Mesothelial cell of epicardium (in vitro differentiated cells): ENCODE measurements at places on chromosomes 2 and 18.

DNA sequence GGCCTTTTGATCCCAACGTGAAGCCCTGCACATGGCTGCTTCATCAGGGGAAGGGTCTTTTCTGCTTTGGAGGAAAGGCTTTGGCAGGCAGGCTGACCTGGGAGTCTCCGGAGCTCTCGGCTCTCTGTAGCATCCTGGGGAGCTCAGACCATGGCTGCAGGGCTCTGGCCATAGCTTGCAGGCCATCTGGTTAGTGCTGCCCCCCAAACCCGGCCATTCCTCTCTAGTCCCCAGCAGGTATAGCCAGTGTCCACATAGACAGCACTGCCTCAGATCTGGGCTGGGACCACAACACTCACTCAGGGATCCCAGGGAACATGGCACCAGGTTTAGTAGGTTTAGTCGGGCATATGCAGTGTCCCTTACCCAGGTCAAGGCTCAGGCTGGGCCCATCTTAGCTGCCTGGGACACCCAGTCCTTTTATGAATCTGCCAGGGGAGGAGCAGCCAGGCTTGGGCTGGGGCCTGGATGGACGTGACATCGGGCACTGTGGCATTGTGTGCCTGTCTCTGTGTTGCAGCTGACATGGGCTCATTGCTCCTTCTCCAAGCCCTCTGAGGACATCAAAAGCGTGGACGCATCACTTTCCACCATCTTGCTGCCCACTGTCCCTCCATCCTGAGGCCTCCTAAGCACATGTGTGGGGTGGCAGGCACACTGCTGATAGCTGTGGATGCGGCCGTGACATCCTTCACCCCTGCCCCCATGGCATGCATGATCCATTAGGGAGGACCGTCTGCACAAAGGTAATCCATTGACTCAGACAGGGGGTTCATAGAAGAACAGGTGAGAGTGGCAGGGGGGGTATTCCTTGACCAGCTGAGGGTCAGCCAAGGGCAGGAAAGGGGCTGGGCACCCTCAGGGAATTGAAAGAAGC, 19.2 kb upstream of the GPR35 start:
- DNase-seq, result no peak
- no peak overlapping the region for H3K4me3 ChIP-seq
- no peak overlapping the region for H3K27ac ChIP-seq
- no peaks in the 10 kb centered on the region for H3K27me3 ChIP-seq

- peak overlapping the region; percentile 90 for H3K27ac ChIP-seq
- no peak for DNase-seq
- no peak overlapping the region for H3K4me3 ChIP-seq
- peaks cover 1% of the 10 kb centered on the region for H3K36me3 ChIP-seq
- H3K27me3 ChIP-seq, result no peaks in the 10 kb centered on the region
- peaks cover 50% of the 10 kb centered on the region for H3K4me1 ChIP-seq
Measured at GRCh38 chr2:39399570-39399969, 37.5 kb downstream of the MAP4K3 start.

- no peaks in the 10 kb centered on the region for H3K36me3 ChIP-seq
- H3K4me3 ChIP-seq, result no peak overlapping the region
- no peaks in the 10 kb centered on the region for H3K27me3 ChIP-seq
- peaks cover under 1% of the 10 kb centered on the region for H3K4me1 ChIP-seq
- H3K27ac ChIP-seq, result no peak overlapping the region
- no peak for DNase-seq
Measured at GRCh38 chr2:226575928-226576327, 223.7 kb downstream of the IRS1 start.

GRCh38 chr2:128306081-128306930, 12.4 kb downstream of the HS6ST1 start:
- H3K27ac ChIP-seq, result peak overlapping the region; percentile 97
- no peak for DNase-seq
- peak overlapping the region; percentile 44 for H3K4me3 ChIP-seq
- no peaks in the 10 kb centered on the region for H3K27me3 ChIP-seq

DNA sequence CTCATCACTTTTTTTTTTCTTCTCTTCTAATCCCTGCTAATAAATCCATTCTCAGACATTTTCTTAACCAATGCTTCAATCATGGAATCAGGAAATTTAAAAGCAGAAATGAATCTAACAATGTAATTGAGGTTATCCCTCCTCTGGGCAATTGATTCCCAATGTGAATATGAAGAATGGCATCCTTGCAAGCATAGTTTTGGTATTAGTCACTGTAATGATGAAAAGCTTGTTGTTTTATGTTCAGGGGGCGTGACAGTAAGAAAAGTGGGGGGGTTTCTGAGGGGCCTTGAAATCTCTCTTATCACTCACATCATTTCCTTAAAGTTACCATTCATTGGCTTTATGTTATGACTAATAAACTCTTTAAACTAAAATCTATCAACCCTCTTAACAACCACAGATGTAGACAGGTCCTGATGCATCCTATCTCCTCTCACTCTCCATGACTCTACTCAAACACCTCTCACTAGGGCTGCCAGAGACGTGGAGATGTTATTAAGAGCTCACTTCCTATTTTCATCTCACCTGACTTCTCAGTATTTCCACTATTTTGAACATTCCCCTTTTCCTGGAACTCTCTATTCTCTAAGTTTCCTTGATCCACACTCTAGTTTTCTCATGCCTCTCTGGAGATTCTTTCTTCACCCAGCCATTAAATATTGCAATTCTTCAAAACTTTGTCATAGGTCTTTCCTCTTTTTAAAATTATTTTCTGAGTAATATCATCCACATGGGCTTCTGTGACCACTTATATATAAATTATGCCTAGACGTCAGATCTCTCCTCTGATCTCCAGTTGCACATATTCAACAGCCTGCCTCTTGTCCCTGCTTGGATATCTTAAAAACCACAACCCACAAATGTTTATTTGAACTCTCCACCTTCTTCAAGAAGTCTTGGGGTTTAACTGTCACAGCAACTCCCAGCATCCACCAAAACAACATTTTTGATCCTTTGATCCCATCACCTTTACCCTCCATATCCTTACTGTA, 332.9 kb downstream of the CDH2 start:
- no peaks in the 10 kb centered on the region for H3K27me3 ChIP-seq
- peaks cover 16% of the 10 kb centered on the region for H3K4me1 ChIP-seq
- no peak overlapping the region for H3K4me3 ChIP-seq
- H3K27ac ChIP-seq, result no peak overlapping the region
- DNase-seq, result no peak

DNA sequence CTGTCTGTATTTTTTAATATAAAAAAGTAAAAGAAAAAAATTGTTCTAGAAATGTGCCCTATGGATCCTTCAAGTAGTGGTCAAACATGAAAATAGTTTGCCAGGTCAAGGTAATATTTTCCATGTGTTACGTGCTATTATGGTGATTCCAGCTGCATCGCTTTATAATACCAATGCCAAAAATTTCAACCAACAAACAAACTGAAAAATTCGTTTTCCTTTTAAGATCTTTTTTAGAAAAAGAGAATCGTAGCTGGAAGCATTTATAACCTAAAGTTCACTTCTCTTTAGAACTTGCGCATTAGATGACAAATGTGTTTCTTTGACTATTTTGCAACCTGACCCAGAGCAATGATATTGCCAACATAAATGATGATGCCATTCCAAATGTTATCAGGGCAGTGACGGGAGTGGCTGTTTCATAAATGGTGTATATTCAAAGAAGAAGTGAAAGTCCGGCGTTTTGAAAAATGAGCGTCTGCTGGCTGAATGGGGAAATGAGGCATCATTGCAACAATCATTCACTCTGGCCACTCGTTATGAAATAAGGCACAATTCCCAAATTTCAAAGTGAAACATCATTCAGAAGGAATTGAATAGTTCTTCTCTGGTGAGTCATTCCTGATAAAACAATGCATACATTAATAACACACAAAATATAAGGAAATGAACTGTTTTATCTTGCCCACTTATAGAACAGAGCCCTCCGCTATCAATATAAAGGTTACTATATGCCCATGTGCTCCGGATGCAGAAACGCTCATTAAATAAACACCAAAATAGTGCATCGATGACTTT, 297.4 kb downstream of the TGIF1 start:
- DNase-seq, result no peak
- peak overlapping the region; percentile 41 for H3K27ac ChIP-seq
- H3K4me3 ChIP-seq, result no peak overlapping the region
- no peaks in the 10 kb centered on the region for H3K27me3 ChIP-seq
- H3K36me3 ChIP-seq, result peaks cover 8% of the 10 kb centered on the region
- H3K4me1 ChIP-seq, result peaks cover 14% of the 10 kb centered on the region

DNA sequence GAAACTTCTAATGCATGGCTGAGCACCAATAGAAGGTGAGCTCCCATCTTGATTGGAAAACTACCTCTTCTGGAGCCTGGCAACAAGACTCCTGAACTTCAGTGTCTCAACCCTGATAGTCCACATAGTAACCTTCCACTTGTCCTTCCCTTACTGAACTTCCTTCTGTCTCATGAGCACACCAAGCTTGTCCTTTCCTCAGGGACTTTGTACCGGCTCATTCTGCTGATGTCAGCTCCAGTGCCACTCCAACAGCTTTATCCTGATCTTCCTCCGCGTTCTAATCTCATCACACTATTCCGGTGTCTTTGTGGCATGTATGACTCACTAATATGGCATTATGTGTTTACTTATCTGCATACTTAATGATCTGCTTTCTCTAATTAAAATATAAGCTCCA, 862.0 kb upstream of the ID2 start:
- H3K4me1 ChIP-seq, result peaks cover 4% of the 10 kb centered on the region
- no peak for DNase-seq
- H3K4me3 ChIP-seq, result no peak overlapping the region
- H3K27ac ChIP-seq, result no peak overlapping the region

DNA sequence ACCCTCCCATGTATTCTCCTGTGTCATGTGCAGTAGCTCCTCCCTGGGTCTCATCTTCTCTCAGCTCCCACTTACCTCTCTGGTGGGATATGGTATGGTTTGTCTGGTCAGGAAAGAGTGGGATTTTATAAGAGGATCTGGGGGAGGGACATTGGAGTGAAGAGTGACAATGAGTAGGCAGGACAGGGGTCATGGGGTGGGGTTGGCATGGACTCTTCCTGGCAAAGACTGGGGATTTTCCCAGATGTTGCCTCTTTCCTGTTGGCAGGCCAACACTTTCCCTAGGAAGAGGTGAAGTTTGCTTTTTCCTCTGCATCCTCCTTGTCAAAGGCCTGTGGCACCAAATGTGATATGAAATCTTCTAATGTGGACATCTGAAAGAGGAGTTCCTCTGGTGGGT, at the start of gene REG3A:
Gene REG3A (minus strand): TSS at position 101 of the 400 bp plus-strand sequence. CDS start 348 bp downstream, outside the sequence.
- H3K27me3 ChIP-seq, result peaks cover 28% of the 10 kb centered on the region
- DNase-seq, result no peak
- peaks cover 4% of the 10 kb centered on the region for H3K4me1 ChIP-seq
- no peak within 1 kb of the TSS for H3K27ac ChIP-seq
- H3K36me3 ChIP-seq, result no peaks in the 10 kb centered on the region

- no peak overlapping the region for H3K4me3 ChIP-seq
- H3K27me3 ChIP-seq, result peaks cover 11% of the 10 kb centered on the region
- no peaks in the 10 kb centered on the region for H3K36me3 ChIP-seq
- no peak overlapping the region for H3K27ac ChIP-seq
Measured at GRCh38 chr2:44730593-44730992, 210.9 kb upstream of the SIX3 start.

GRCh38 chr2:18722101-18722500, 132.7 kb upstream of the NT5C1B start:
- H3K4me1 ChIP-seq, result peaks cover 1% of the 10 kb centered on the region
- H3K27ac ChIP-seq, result no peak overlapping the region
- H3K27me3 ChIP-seq, result no peaks in the 10 kb centered on the region
- H3K4me3 ChIP-seq, result no peak overlapping the region
- no peaks in the 10 kb centered on the region for H3K36me3 ChIP-seq

GRCh38 chr18:58091099-58091611, 47.1 kb downstream of the NEDD4L start:
- DNase-seq, result no peak
- peaks cover 26% of the 10 kb centered on the region for H3K36me3 ChIP-seq
- H3K4me1 ChIP-seq, result peaks cover 43% of the 10 kb centered on the region
- no peaks in the 10 kb centered on the region for H3K27me3 ChIP-seq

DNA sequence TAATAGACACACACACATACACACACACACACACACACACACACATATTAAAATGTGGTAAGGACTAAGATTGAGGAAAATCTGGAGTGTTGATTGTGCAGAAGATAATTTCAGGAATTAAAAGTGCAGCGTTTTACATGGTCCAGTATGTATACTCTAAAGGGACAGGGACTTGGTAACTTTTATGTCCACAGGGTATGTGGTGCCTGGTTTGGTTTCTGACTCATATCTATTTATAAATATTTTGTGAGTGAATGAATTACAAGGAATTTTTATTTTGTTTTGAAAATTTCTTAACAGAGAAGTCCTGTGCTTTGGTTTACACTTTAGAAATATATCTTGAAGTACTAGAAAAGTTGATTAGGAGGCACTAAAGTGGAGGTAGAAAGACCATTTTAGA, 287.7 kb upstream of the NXPH2 start:
- no peak overlapping the region for H3K4me3 ChIP-seq
- H3K4me1 ChIP-seq, result peaks cover 3% of the 10 kb centered on the region
- H3K36me3 ChIP-seq, result no peaks in the 10 kb centered on the region
- DNase-seq, result no peak

DNA sequence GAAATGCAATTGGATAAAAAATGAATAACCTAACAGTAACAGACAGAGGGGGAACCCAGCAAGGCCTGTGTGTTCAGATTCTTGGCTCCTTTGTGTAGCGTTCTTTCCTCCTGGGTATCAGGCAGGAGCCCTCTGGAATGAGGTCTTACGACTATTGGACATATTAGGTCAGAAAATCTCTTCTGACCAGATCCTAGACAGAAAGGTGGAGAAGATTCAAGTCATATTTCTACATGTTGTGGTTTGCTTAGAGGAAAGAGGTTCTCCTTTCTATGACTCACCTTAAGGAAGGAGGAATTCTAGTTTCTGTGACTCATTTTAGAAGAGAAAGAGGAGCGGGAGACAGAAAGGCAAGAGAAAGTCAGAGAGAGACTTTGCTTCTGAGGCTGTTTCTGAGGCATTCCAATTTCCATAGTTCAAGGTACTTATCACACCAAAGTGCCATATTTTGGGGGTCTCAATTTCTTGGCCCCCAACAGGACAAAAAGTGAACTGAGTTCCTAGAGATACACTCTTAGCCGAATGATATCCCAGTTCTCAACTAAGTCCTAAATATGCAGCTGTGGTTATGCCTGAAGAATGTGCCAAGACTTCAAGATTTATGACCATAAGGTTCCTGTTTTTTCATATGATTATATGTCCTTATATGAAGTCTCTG, 618.6 kb downstream of the ZEB2 start:
- peaks cover 4% of the 10 kb centered on the region for H3K4me1 ChIP-seq
- DNase-seq, result no peak
- no peak overlapping the region for H3K27ac ChIP-seq
- H3K4me3 ChIP-seq, result no peak overlapping the region
- H3K27me3 ChIP-seq, result no peaks in the 10 kb centered on the region
